ENCODE measurements at places on chromosomes 13 and 19.

DNA sequence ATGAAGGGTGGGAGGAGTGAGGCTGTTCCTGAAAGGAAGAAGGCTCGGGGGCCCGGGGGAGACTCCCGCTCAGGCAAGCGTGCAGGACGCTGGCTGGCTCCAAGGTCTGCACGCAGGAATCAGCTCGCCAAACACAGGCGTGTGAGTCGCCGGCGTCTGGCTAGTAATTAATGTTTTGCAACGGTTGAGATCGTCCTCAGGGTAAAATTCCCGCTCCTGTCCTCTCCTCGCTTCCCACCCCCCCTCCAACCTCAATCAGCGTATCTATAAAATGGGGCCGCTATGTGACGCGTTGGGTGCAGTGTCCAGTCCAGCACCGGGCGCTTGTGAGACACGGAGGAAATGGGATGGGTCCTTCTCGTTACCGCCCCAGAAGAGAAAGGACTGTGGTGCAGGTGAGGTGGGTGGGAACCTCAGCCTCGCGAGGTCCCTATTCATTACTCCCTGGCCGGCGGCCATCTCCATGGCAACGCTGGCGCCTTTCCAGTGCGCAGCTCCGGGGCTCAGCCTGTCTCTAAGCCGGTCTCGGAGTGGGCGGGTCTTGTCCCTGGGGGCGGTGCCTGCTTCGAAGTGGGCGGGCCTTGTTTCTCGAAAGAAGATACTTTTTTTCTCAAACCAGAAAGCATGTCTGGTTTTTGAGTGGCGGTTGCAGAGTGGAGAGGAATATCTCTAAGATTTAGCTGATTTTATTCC, 6.5 kb upstream of the ZNF579 start:
- peak; percentile 78 for DNase-seq

DNA sequence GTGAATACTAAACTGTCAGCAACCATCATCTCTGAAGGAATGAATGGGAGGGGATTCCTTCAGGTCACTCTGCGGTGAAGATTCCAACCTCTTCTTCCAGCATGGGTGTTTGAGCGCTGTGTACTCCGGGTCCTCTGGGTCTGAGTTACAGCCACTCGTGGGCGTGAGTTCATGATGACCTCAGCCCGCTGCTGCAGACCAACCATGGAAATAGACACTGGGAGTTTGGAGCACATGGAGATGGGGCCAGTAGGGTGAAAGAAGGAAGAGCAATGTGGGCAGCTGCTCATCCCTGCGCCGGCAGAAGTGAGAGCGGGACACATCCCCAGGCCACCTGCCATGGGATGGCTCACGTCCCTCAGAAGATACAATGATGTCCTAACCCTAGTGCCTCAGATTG, 16.8 kb upstream of the RAB20 start:
- DNase-seq: no peak

- no peak for DNase-seq
Observed at GRCh38 chr13:100560498-100561157, 28.0 kb downstream of the GGACT start.

GRCh38 chr13:74795526-74795925, 661.3 kb upstream of the KLF12 start:
- no peak for DNase-seq

DNA sequence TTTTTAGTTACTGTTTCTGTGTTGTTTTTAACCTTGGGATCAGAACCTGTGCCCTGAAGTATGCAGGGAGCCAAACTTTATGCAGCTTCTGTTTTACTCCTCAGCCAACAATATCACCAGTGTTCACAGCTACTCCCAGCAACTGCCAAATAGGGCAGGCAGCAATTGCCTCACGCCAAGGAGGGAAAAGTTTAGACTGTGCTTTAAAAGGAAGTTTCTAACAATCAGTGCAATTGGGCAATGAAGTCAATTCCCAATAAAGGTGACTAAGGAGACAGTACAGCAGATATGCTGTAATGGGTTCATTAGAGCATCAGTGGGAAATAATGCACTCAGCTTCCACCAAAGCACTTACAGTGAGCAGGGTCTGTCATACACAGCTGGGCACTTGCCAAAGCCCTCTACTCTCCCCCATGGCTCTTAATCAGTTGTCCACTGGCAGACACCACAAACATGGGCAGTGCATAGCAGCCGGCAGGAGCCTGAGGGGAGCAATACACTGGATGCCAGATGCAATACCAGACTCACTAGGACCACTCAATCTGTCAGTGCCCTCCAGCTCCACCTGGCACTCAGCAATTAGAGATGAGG, 19.3 kb downstream of the ENOX1 start:
- DNase-seq: peak; percentile 83

DNA sequence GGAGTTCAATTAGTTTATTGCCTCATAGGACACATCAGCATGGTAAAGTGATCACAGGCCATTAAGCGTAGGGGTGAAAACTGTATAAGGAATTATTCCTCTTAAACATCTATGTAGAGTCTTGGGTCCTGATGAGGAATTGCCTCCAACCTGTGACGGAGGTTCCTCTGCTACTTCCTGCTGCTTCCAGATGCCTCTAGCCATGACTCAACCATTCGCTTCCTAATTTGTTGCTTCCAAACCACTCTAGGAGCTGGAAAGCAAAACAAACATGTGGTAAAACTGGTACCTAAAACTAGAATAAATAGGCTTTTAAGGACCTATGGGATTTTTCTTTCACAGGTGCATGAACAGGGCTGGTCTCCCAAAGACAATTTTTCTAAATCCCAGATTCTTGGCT, 253.8 kb downstream of the KLF12 start:
- DNase-seq: peak; percentile 27

- no peak for DNase-seq
Observed at GRCh38 chr13:27171244-27171826, at the start of gene USP12. USP12 (minus strand) TSS chr13:27171811; CDS start chr13:27171639, 172 bp downstream.

DNA sequence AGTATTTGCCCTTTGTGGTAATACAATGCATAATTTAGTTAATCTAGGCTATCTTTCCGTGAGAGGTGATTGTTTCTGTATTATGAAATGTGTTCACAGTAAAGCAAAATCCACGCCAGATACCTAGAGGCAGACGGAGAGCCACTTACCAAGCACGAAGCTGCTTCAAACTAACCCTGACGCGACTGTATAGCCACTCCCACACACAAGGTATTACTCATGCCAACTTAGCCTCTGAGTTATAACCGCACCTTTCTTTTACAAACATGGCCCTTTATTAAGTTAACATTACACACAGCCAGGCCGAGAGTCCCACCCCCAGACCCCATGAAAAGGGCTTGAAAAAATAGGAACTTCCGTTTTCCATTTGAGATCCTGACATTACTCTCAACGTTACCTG, 185.7 kb downstream of the ABCC4 start:
- no peak for DNase-seq

DNA sequence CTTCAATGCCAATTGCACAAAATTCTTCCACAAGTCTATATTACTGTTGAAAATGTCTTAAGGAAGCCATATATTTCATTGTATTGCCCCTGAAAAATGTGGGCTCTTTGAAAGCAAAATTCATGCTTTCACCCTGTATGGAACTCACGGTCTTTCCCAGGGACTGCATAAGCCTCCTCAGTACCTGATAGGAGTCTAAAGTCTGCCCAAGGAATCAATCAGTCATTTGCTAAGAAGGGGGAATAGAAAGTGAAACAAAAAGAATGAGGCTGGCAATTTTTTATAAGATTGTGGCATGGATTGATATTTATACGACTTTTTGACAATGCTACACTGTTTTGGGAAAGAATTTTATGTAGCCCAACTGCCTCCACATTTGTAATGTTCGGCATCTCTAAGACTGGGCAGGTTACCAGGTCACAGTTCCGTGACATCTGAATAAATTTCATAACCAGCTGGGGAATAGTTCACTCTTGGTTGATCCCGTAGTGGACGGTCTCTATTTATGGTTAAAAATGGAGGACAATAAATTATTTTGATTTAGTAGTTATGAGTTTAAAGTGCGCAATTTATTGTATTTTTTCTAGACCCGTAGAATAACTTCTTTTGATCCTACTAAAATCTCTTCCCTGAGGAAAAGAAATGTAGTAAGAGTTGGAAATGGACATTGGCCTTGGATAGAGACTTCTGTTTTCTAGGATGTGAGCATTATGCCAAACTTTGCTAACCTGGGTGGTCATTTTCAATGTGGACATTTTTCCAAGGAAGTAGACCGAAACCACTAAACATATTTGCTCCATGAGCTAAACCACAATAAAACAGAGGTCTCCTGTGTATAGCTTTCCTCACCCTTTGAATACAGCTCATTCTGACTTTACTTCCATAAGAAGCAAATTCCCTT, 1585.4 kb downstream of the EFNB2 start:
- no peak for DNase-seq

- no peak for DNase-seq
Observed at GRCh38 chr13:63208826-63209225, 1793.2 kb upstream of the PCDH20 start.

Data from DMS 273 treated with DMSO at 0.1 percent for 48 hours (cell line).